NCI-H1436 treated with DMSO at 0.1 percent for 48 hours (cell line): ENCODE measurements at places on chromosomes 7 and 10.

GRCh38 chr10:122877264-122877663 is 2.1 kb downstream of the FAM24B start:
- no peak for DNase-seq

DNA sequence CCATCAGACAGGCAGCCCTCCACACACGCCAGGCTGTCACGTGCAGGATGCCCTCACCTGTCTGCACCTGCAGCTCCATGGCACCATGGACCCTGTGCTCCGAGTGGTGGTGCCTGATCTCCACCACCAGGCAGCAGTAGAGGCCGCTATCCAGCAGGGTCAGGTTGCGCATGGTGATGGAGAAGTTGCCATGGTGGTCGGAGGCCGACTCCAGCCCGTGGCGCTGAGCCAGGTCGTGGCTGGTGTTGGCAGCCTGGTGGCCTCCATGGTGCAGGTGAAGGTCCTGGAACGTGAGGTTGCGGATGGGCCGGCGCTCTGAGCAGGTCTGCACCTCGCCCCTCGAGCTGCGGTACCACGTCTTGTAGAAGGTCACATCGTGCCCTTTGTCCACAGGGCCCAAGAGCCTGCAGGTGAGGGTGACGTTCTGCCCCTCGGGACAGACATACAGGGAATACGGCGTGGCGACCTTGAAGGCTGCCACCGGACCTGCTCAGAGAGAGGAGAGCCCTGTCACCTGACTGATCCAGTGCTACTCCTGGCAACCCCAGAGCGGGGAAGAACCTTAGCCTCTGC is 11.7 kb downstream of the VSIR start:
- DNase-seq = no peak

GRCh38 chr7:104933521-104933988 is 80.5 kb upstream of the KMT2E start:
- no peak for DNase-seq

GRCh38 chr10:77392851-77393250 is 244.8 kb downstream of the KCNMA1 start:
- DNase-seq = no peak
